H1 (cell line): ENCODE measurements at places on chromosomes 5 and 9. TPM values are rescaled to one million over a fixed set of nuclear protein-coding genes. Genes with fewer than 3 reads are reported as not detected.

The ENC1 gene
- 9.5 and 13.2 TPM in 2 replicates for total RNA-seq

DNA sequence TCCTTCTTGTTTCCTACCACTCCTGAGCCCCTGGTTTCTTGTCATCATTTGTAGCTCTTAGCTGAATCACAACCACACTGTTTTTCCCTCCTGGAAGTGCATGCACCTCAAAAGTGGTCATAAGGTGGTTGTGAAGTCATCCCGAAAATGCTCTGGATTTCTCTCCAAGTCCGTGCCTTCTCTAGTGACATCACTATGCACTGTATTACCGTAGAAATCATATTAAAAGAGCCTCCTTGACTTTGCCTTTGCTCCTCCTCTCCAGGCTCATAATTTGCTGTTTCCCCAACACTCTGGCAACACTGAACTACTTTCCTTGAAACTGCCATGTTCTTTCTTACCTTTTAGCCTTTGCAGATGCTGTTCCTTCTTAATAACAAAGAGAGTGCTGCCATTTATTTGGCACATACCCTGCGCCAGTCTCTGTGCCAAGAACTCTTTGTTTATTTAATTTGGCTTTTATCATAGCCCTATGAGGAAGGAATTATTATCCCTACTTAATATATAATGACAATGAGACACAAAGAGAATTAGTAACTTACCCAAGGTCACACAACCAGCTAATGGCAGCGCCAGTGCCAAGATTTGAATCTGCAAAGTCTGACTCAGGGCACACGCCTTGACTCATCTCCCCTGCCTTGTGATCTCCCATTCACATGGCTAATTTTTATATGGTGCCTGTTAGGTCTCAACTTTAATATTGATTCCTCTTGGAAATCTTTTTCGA is 115.4 kb downstream of the KIF4B start:
- no peak for DNase-seq

The TPPP gene
- total RNA-seq = 0.65 and 0.93 TPM in 2 replicates

The MPDZ gene
- total RNA-seq = 39.4 and 40.3 TPM in 2 replicates

DNA sequence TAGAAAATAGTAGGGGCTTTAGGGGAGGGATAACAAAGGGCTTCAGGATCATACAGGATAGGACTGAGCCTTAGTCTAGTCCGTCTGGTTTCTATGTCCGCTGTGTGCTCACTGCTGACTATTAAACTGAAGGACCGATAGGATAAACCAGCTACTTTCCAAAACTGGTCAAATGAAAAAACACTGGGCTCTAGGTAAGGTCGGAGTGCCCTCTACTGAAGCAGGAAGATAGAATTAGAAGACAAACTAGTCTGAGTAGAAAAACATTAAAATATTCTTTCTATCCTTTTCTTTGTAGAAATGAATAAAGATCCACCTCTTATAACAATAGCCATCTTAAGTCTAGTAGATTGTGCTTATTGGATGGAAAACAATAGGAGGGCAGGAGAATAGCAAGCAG is 133.6 kb downstream of the CEMIP2 start:
- no peak for DNase-seq

- DNase-seq = no peak
Measured at GRCh38 chr9:134225186-134225585, 60.8 kb upstream of the RNU6ATAC start.
